Hepatocyte (in vitro differentiated cells): ENCODE measurements at places on chromosomes 2 and 18.
A peak's percentile ranks its signal among the peaks of the same experiment; 100 is the strongest.

GRCh38 chr18:251572-251971, 16.3 kb downstream of the THOC1 start:
- DNase-seq, result no peak

DNA sequence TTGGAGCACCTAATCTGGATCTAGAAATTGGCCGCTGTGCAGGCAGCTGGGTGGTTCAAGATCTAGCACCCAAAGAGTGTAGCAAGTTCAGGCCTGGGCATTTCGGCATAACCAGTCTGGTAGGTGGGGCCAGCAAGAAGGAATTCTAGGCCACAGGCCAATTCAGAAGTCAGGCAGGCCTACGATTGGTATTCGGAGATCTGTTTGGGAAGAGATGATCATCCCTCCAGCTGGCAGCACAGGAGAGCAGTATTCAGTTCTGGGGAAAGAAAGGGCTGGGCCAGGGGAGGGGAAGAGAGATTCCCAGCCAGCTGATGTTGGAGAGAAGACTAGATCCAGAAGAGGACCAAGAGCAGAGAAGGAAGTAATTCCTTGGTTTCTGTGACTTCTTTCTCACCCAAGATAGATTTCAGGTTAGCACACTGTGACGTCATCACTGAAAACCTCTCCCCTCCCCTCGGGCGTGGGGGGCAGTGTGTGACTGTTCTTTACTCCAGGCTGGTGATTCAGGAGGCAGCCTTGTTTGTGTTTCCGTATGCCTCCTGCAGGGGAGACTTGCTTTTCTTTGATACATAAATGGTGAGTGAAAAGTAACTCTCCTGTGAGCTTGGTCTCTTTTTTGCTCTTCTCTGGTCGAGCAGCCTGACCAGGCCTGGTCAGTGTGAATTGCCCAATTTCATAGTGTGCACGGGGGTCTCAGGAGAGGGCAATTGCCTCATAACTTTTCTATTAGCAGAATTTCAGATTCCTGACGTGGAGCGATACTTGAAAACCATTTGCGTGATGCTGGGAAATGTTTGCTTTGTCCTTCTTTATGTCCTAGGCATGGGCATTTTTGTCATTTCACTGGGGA, 61.1 kb downstream of the MEIS1 start:
- peak; percentile 74 for DNase-seq

GRCh38 chr2:51165534-51166260, 133.8 kb upstream of the NRXN1 start:
- DNase-seq, result no peak

GRCh38 chr18:13136056-13136903, 82.3 kb upstream of the LDLRAD4 start:
- no peak for DNase-seq

DNA sequence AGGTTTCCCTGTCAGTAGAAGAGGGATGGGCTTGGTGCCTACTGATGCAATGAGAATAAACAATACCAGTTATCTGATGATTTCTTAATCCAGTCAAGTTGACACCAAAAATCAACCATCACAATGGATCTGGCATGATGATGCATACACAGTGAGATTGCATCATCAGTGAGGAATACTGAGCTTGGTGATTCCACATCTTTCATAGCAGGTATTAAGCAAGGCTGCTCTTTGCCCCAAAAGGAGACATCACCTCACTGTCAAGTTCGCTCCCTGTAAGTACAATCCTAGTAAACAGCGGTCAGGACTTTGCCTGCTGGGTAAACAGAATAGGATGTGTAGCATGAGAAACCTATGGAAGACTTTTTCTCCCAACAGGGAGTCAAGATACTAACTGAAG, 282.7 kb upstream of the CDH2 start:
- peak; percentile 59 for DNase-seq

DNA sequence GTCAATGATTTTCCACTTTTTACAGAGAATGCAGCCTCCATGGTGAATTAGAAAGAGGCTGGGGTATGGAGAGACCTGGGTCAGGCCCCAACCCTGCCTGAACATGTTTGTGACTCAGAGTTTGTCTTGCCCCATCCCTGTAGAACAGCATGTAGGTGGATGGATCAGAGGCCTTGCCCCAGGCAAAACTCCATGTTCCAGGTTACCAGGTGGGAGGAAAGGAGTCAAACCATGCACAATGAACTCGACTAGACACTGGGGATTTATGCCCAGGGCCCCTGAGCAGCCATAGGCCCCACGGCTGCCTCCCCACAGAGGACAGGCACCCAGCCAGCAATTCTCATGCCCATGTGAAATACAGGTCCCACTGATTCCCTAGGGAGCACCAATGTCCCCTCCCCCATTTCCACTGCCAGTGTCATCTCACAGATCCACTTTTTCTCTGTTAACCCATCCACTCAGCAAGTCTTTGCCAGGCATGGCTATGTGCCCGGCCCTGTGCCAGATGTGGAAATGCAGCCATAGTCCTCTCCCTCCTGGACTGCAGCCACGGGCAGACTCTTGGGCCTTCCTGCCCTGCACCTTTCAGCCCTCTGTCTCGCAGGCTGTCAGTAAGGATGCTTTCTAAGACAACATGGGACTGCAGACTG, 737.8 kb upstream of the HS6ST1 start:
- no peak for DNase-seq

DNA sequence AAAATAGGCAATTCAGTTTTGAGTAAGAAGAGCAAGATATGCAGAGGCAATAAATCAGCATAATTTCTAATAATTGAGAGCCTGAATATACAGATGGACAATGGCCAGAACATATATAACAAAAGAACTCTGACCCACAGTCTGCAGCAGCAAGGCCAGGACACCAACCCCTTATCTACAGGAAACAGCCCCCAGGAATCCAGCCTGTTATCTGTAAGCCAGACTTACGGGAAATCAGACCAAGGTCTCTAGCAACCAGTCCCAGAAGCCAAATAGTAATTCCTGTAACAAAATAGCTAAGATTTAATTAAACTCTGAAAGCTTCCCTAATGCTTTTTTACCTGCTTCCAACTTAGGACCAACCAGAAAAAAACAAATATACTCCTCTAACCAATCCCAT, 434.5 kb upstream of the GYPC start:
- DNase-seq, result no peak

DNA sequence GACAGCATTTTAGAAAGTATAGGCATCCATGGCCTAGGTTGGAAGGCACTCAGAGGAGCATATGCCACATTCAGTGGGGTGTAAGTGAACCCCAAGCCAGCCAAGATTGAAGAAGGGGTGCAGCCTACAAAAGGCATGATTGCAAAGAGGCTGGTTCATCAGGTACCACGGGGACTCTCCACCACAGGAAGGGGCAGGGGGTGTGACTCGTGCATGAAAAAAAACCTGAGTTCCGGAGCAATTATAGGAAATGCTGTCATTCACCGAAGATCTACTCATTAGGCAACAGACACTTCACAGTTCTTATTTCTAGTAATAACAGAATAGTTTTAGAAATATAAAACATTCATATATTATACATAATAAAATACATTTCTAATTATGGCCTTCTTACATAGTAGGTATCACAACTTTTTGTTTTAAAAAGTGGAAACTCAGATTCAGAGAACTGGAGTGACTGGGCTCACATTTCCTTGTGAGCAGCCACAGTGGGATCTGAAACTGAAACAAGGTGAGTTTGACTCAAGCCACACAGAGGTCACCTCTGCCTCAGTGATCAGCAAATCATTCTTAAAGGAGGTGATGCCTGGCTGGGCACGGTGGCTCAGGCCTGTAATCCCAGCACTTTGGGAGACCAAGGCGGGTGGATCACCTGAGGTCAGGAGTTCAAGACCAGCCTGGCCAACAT, 188.4 kb upstream of the GYPC start:
- DNase-seq, result no peak

DNA sequence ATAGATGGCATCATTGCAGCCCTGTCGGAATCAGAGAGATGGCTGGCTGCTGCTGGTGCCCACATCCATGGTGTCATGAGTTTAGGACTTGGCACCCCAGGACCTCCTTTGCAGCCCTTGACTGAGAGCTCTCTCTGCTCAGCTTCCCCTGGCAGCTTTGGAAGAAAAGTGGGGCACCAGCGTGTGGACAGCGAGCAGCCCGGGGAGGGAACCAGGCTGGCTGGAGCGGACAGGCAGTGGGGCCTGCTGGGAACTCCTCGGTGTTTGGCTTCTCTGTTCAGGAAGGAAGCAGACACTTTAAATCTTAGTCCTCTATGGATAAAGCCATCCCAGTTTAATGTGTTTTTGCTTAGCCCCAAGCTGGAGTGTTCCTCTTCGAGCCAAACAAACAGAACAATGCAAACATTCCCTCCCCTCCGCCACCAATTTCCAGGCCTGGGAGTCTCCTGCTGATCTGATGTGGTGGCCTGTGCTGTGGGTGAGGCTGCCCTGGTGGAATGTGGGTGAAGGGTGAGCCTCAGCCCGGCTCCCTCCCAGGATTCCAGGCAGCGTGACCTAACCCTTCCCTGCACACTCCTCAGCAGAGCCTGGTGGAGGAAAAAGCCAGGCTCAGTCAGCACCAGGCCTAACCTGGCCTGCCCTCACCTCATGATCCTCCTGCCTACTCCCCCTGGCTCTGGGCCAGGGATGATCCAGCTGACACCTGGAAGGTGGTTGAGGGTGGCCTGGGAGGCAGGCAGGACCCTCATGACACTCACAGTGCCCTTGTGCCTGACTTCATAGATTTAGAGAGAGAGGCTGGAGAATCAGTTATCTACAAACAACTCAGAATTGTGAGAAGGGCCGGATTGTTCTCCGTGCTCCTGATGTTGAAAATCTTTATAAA, 21.6 kb upstream of the ITGB6 start:
- DNase-seq, result peak; percentile 87

DNA sequence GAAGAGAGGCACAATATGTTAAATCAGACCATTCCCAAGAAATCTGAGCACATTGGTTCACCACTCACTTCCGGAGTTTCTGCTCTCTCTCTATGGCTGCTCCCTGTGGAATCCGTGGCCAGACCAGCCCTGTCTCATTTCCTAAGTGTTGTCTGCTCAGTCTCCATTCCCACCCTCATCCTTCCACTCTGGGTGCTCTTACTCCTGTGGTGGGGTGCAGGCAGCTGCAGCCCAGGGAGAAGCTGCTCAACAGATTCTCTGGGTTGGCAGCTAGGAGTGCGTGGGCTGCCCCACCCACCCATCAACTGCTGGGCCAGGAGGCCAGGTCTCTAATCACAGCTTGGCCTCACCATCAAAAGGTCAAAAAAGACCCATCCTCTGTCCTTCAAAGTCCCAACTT, 98.3 kb downstream of the ARL4C start:
- DNase-seq, result no peak
